ENCODE measurements at places on chromosomes 3 and 15. TPM values are rescaled to one million over a fixed set of nuclear protein-coding genes. Genes with fewer than 3 reads are reported as not detected.

ECE2 gene
- 0.69 TPM for total RNA-seq

KBTBD13 gene
- total RNA-seq = not detected

MYH15 gene
- 0.06 TPM for total RNA-seq

TPRG1 gene
- total RNA-seq = 2.8 TPM

P2RY1 gene
- 3.0 TPM for total RNA-seq

SMAD6 gene
- total RNA-seq = 11.2 TPM

ZDHHC23 gene
- total RNA-seq = 2.2 TPM

CHRNA5 gene
- total RNA-seq = 1.2 TPM

SLC22A14 gene
- not detected for total RNA-seq

GHSR gene
- total RNA-seq = not detected

GOLGA8S gene
- total RNA-seq = 0.17 TPM

GPR27 gene
- 2.5 TPM for total RNA-seq

COL6A5 gene
- not detected for total RNA-seq

ATP13A5 gene
- not detected for total RNA-seq

SLC2A2 gene
- total RNA-seq = not detected

BNC1 gene
- total RNA-seq = 0.19 TPM

WDR93 gene
- total RNA-seq = 0.42 TPM

DZIP1L gene
- 15.8 TPM for total RNA-seq

ACTRT3 gene
- total RNA-seq = 2.7 TPM

All from esophagus muscularis mucosa (tissue), 4 donors.